Astrocyte of the cerebellum (primary cell): ENCODE measurements at places on chromosomes 1 and 21.

GRCh38 chr1:179824265-179824664 lies 53.3 kb downstream of the TOR1AIP2 start:
- no peak for DNase-seq

GRCh38 chr1:180173952-180174351 lies 19.3 kb downstream of the QSOX1 start:
- DNase-seq, result peak; percentile 57

DNA sequence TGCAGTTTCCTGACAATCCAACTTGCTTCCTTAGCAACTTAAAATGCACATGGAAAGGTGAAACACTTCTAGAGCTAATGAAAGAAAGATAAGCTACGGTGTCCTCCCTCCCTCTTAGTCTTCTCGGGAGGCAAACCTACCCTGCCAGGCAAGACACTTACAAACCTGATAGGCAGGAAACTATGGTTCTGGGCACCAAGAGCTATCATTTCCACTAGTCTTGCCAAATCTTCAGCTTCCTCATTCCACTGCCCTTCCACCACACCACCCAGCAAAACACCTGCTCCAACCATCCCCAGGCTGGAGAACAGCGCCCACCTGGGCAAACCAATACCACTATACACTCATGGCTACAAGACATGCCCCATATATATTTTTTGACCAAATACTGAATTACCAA lies 15.2 kb downstream of the NDC1 start:
- no peak for DNase-seq

DNA sequence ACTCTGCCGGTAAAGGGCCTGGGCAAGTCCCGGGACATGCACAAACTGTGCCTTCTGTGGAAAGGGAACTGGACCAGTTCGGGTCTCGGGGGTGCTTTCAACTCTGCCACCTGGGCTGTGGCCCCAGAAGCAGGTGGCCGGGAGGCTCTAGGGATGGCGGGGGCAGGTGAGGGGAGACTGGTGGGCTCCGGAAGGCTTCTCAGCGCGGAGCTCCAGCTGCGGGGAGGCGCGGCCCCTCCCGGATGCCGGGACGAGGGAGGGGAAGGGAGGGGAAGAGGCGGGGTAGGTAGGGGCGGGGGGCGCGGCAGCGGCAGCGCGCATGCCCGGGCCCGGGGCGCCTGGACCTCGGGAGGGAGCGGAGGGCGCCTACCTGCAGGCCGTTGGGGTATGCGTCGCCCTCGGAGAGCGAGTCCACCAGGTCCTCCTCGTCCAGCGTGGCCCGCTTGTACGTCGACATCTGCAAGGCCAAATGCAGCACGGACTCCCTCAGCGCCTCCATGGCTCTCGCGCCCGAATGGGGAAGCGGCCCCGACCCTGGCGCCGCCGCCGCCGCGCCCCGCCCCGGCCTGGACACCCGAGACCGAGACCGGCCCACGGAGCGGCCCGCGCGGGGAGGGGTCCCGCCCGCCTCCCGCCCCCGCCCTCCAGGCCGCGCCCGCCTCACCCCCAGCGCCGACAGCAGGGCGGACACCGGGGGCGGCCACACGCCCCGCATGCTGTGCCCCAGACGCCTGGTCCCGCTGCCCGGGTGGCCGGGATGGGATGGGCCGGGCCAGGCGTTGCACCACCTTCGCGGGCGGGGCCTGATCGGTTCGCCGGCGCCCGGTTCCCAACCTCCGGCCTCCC lies at the start of gene ECE1:
ECE1 (minus strand) TSS at position 764 of the 846 bp plus-strand sequence; CDS start at position 715, 49 bp downstream.
- no peak for DNase-seq

GRCh38 chr1:184563308-184563707 lies 176.5 kb downstream of the C1orf21 start:
- peak; percentile 6 for DNase-seq

- DNase-seq, result no peak
Measured at GRCh38 chr1:68228851-68229250, 3.5 kb downstream of the WLS start.

DNA sequence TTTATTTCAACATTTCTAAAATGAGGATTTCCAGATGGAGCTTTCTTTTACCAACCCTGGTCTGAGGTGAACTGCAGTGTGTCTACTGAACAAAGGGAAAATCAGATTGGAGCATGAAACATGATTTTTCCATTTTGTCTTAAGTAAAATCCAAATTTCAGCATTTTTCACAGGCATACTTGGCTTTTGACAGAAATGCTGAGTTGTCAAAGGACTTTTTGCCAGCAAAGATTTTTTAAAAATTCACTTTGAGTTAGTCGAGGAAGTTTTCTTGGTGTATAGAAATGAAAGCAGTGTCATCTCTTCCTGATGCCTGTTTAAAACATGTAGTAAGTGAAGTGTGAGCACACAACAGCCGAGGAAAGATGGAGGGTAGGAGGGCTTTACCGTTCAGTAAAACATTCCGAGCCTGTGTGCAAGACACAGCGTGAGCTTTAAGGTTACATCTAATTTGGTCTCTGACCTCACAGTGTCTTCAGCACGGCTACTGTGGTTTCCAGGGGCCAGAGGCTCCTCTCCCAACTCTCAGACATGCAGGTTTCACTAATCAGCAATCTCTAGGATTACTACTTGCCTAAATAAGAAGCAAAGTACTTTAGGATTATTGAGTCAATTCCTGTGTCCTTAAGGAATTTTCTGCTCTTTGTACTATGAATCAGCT lies 45.9 kb downstream of the SAMD13 start:
- no peak for DNase-seq

GRCh38 chr1:188043536-188044245 lies 1214.9 kb downstream of the PLA2G4A start:
- no peak for DNase-seq

DNA sequence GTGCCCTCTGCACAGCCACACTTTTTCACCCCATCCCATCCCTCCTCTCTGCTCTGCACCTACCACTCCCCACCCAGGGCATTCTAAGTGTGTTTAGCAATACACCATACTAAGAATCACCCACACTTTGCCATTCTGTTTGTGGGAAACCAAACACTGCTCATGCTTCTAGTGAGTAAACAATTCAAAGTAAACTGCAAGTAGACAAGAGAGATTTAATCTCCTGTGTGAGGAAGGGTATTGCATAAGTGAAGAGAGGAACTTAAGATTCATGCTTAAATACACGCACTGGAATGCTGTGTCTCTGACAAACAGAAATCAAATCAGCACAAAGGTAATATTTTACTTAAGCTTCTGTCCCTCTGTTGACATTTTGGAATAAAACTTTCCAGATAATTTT lies 4.8 kb upstream of the EDARADD start:
- DNase-seq, result no peak

- no peak for DNase-seq
Measured at GRCh38 chr1:234393190-234393589, 19.9 kb downstream of the COA6 start.

- DNase-seq, result no peak
Measured at GRCh38 chr21:37724201-37724600, 192.1 kb downstream of the KCNJ6 start.

DNA sequence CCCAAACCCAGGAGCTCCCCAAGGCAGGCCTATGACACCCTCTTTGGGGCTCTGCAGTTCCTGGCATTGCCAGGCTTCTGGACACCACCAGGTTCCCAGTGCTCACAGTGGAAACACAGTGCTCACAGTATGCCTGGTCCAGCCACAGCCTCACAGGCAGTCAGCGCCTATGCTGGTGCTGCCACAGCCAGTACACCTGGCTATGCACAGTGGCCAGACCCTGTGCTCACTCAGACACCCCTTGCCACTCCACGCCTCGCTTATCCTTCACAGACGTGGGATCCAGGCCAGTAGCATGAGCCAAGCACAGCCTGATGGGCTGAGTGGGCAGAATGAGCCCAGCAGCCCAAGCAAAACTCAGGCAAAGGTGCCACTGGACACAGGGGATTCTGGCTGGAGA lies 579.2 kb upstream of the ADGRL2 start:
- DNase-seq, result no peak

DNA sequence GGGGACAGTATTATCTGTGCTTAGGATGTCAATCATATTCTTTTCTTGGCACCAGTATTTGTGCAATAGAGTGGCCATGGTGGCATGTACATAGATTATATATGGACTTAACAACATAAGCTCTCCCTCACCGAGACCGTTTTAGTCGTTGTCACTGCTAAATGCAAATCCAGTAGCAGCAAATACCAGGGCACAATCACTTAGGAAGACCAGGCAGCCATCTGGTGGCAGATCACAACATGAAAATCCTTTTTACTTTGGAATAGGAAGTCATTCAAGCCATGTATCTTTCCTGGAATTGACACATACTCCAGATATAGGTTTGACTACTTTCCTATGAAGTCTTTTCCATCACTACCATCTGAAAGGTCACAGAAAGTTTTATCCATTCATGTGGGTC lies 53.2 kb upstream of the C1orf87 start:
- DNase-seq, result no peak

DNA sequence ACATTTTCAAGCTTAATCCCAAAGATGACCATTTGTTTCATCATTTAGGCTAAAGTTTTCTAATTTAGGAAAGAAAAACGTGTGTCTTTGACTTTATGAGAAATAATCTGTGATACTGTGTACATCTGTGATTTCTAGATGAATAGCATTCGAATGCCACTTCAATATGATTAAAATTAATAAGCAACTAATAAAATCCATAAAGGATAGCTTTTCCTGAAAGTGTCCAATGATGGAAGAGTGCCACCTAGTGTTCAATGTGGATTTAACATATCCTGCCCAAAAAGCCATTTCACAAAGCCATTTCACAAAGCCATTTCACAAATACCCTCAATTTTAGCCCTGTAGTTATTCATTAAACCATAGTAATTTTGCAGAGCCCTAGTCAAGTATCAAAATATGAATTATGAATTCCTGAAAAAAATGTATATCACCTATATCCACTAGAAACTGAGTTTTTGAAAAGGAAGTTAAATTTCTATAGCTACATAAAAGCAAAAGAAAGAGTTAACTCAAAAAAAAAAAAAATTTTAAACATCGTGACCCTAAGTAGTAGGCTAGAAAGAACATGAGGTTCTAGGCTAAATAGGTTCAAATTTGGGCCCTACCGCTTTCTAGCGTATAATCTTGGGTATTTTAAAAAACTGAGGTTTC lies 19.1 kb downstream of the NME7 start:
- DNase-seq, result peak; percentile 52

DNA sequence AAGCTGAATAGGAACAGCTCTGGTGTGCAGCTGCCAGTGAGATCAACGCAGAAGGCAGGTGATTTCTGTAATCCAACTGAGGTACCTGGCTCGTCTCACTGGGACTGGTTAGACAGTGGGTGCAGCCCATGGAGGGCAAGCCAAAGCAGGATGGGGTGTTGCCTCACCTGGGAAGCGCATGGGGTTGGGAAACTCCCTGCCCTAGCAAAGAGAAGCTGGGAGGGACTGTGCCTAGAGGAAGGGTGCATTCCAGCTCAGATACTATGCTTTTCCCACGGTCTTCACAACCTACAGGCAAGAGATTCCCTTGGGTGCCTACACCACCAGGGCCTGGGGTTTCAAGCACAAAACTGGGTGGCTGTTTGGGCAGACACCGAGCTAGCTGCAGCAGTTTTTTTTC lies 183.2 kb downstream of the DNM3 start:
- DNase-seq, result no peak

DNA sequence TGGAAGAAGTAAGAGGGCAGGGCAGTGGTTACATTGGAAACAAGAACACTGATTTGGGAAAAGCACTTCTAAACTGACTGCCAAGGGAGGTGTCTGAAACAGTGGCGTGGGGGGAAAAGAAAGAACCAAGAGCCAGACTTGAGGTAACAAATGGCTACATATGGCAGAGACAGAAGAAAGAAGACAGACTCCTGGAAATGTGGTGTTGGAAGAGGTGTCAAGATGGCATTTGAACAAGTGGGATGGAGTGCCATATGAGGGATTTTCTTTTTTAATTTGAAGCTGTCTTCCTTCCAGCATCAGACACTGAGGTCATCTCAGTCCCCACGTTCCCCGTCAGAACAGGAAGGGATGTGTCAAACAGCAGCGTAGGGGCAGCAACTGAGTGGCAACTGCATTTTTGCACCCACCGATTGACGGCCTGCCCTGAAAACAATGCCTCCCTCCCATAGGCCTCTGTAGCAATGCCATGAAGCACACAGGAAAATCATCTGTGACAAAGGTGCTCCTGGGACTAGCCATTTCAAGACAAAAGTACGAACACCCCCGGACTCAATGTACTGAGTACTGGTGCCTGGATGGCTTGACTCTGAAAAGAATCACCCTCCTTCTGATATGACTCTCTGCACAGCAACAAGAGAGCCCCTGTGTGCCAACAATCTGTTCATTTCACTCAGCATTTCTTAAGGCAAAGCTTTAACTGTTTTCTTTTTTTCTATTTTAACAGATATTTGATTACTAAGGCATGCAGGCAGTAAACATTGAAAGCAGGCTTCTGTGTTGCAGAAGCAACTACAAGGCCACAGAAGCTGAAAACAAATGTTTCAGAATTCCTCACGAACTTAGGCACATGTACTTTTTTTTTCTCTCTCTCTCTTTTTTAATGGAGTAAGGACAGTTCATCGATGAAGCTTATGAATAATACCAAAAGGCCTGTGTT lies 37.0 kb downstream of the LPAR3 start:
- no peak for DNase-seq

DNA sequence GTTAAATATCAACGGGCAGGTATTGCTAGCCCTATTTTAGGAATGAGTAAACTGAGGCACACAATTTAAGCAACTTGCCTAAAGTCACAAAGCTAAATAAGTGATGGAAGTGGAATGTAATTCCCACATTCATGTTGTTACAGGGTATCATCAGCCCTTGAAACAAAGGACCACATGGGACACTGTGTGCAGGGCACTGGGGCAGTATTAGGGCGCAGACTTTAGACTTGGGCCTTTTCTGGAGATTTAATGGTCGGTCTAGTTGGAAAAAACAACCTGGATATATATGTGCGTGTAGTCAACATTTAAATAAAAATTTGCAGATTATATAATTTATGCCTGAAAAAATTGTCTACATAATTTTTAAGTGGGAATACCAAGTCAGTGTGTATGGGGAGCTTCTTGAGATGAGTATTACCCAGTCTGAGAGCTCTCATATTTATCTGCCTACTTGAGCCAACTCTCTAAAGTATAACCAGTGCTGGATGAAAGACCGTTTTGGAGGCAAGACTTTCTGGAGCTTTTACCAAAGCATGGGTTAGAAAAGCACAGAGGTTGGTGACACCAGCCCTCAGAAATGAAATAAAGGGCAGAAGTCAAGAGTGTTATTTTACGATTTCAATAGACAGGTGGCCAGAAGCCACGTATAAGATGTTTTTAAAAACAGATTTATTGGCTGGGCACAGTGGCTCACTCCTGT lies 1.6 kb downstream of the KDM1A start:
- DNase-seq, result no peak

GRCh38 chr1:203624341-203624712 lies 2.3 kb upstream of the ATP2B4 start:
- DNase-seq, result no peak

DNA sequence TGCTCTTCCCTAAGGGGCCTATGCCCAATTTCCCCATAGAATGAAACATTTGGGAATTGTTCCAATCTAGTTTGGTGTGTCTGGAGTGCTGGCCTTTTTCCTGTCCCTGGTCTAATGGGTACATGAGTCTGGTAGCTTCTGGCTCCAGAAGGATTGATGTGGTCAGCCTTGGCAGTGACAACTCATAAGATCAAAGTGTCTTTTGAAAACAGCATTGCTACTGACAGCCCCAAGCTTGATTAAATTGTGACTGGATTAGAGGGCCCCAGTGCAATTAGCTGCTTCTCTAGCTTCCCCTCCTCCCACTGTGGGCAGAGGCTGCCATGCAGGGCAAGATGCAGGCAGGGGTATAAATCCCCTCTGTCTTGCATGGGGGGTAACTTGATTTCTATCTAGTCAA lies 130.9 kb downstream of the UCK2 start:
- no peak for DNase-seq

- no peak for DNase-seq
Measured at GRCh38 chr1:98887507-98887906, 117.2 kb downstream of the PLPPR5 start.

- no peak for DNase-seq
Measured at GRCh38 chr1:209404577-209404976, 178.9 kb upstream of the CAMK1G start.
